ENCODE measurements at places on chromosomes 13 and 19.

DNA sequence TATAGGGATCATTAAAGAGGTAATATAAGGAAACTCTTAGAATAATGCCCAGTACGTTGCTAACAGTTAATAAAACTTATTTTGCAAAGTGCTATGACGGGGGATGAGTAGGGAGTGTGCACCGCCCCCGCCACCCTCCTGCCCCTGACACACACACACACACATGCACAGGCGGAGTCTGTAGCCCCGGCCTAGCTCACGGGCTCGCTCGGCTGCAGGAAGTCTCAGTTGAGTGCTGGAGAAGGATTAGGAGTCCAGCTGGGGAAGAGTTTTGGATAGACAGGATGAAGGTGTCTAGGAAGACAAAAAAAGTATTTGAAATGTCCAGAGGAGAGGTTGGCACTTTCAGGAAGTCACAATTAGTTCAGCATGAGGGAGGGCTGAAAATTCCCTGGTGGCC is 21.5 kb downstream of the GSX1 start:
- no peak for DNase-seq

GRCh38 chr19:51783372-51783771 is 11.6 kb upstream of the FPR3 start:
- no peak for DNase-seq

- no peak for DNase-seq
Measured at GRCh38 chr13:24050796-24051715, 109.5 kb upstream of the SPATA13 start.

DNA sequence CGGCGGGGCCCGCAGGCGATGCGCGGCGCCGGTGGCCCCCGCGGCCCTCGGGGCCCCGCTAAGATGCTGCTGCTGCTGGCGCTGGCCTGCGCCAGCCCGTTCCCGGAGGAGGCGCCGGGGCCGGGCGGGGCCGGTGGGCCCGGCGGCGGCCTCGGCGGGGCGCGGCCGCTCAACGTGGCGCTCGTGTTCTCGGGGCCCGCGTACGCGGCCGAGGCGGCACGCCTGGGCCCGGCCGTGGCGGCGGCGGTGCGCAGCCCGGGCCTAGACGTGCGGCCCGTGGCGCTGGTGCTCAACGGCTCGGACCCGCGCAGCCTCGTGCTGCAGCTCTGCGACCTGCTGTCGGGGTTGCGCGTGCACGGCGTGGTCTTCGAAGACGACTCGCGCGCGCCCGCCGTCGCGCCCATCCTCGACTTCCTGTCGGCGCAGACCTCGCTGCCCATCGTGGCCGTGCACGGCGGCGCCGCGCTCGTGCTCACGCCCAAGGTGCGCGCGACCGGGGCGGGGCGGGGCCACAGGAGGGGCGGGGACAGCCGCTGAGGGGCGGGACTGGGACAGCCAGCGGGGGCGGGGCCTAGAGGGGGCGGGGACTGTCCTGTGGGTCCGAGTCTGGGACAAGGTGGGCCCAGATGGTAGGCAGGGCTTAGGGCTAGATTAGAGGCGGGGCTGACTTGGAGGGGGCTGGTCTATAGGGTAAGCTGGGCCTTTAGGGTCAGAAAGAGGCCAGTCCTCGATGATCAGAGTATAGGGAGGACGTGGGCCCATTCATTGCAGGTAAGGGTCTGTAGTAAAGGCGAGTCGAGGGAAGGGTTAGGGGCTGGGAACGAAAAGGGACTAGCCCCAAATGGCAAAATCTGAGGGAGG is 5.1 kb downstream of the GRIN2D start:
- DNase-seq, result peak; percentile 87

All from T-helper 2 cell treated with Interferon-gamma antibody and Interleukin-4, amounts not matched to agents 5 μg/mL and 100 μg/mL, for 36 hours (primary cell).